ENCODE measurements at places on chromosomes 6 and 20. TPM values are rescaled to one million over a fixed set of nuclear protein-coding genes. Genes with fewer than 3 reads are reported as not detected.

The ULBP2 gene
- total RNA-seq, result 4.1 TPM

The AKAP12 gene
- 226 TPM for total RNA-seq

The SOBP gene
- total RNA-seq, result 7.5 TPM

The SPEF1 gene
- not detected for total RNA-seq

The FKBP1C gene
- 0.82 TPM for total RNA-seq

The MEI4 gene
- under 0.01 TPM for total RNA-seq

The CLVS2 gene
- not detected for total RNA-seq

The ARHGAP18 gene
- total RNA-seq, result 29.5 TPM

The ADAT2 gene
- total RNA-seq, result 2.8 TPM

The CBLN4 gene
- not detected for total RNA-seq

The SFTA2 gene
- total RNA-seq, result not detected

The FAXC gene
- total RNA-seq, result not detected

The CRISP3 gene
- total RNA-seq, result not detected

The KCNQ5 gene
- total RNA-seq, result not detected

The PTK7 gene
- total RNA-seq, result 2.3 TPM

The DZANK1 gene
- total RNA-seq, result 2.2 TPM

The KIF25 gene
- not detected for total RNA-seq

The IP6K3 gene
- total RNA-seq, result not detected

The RIMS1 gene
- 0.85 TPM for total RNA-seq

The TAF4 gene
- total RNA-seq, result 16.0 TPM

The ROMO1 gene
- total RNA-seq, result 215 TPM

The BMP7 gene
- not detected for total RNA-seq
